ENCODE measurements at places on chromosomes 3 and 15.

GRCh38 chr3:155431856-155432570, 138.5 kb upstream of the STRIT1 start:
- DNase-seq = no peak

DNA sequence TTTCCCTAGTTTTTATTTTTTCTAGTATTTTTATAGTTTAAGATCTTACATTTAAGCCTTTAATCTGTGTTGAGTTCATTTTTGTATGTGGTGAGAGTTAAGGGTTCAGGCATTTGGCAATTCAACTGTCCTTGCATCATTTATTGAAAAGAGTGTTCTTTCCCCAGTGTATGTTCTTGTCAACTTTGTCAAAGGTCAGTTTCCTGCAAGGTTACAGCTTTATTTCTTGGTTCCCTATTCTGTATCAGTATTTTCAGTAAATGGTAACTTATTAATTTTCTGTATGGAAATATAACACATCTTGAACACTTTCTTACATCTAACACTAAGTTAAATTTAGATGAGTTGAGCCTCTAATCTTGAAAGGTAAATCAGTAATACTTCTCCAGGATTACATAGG, 1770.1 kb downstream of the OTOL1 start:
- DNase-seq = no peak

- DNase-seq = no peak
Observed at GRCh38 chr3:55305696-55306485, 181.2 kb downstream of the WNT5A start.

DNA sequence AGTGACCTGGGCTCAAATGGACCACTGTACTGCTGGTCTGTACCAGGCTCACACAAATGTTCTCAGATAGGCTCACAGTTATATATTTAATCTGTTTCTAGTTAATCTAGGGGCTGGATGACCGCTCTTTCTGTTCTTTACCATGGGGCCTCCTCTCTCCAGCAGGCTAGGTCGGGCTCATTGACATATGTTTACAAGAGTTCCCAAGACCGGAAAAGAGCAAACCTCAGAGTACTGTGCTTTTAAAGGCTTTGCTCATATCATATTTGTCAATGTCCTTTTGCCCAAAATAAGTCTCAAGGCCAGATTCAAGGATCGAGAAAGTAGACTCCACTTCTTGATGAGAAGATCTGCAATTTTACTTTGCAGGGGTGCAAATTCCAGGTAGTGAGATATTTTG, 348.0 kb upstream of the EPHA6 start:
- no peak for DNase-seq

DNA sequence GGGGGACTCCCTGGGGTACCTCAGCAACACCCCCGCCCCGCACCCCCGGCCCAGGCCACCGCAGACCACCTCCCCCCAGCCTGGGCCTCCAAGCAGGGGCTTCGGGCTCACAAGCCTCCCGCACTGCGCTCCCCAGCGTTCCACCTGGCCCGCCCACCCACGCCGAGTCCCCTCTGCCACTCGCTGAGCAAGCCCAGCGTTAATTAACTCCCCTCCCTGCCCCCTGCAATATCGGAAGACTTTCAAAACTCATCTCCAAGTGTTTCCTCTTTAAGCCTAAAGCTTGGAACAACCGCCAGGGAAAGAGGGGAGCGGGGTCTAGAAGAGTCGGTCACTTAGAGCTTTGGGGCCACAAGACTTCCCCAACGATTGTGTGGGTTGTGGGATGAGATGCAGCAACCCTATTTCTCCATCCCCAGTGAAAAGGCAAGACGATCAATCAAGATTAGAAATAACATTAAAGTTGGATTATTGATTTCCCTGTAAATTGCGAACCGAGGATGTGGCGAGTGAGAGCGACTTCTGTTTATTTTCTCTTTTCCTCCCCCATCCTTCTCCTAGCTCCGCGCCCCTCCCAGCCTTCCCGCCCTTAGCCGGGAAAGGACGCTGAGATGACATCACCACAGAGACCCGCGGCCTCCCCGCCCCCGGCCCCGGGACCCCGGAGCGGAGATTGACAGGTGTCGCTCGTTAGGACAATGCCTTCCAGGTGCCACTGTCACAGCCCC, 30.2 kb downstream of the NR2F2 start:
- no peak for DNase-seq

DNA sequence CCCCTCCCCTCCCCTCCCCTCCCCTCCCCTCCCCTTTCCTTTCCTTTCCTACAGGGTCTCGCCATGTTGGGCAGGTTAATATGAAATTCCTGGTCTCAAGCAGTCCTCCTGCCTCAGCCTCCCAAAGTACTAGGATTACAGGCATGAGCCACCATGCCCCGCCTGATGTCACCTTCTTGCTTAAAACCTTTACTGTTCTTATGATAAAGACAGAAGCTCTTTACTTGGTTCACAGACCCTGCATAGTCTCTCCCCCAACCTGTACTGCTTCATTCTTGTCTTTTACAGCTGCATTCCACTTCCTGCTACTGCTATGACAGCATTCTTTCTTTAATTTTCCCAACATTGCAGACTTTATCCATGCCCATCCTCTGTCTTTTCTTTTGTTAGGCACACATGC, 20.8 kb downstream of the MED12L start:
- DNase-seq = no peak

DNA sequence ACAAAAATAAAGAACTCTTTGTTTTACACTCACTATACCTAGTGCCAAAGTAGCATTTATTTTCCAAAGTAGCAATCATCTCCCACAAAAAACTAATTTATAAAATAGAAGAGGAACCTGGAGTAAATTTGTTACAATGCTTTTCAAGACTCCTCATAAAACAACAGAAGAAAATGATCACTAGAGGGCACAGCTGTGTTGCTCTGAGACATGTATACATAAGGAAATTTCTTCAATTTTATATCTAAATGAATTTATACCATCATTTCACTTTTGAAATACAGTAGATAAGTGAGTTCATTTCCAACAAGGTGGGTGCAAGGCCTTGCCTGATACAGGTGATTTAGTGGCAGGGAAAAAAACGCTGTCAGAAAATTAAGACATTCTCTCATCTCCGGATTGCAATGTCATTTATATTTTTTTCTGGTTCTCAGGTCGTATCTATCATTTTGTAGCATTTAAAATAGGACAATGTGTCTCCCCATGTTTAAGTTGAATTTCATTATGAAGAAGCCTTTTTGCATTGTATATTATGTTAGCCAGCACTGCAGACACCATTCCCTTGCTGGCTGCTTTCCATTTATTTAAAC, 25.3 kb upstream of the ARHGEF26 start:
- no peak for DNase-seq

GRCh38 chr3:127694467-127695215, 21.9 kb downstream of the ABTB1 start:
- no peak for DNase-seq

DNA sequence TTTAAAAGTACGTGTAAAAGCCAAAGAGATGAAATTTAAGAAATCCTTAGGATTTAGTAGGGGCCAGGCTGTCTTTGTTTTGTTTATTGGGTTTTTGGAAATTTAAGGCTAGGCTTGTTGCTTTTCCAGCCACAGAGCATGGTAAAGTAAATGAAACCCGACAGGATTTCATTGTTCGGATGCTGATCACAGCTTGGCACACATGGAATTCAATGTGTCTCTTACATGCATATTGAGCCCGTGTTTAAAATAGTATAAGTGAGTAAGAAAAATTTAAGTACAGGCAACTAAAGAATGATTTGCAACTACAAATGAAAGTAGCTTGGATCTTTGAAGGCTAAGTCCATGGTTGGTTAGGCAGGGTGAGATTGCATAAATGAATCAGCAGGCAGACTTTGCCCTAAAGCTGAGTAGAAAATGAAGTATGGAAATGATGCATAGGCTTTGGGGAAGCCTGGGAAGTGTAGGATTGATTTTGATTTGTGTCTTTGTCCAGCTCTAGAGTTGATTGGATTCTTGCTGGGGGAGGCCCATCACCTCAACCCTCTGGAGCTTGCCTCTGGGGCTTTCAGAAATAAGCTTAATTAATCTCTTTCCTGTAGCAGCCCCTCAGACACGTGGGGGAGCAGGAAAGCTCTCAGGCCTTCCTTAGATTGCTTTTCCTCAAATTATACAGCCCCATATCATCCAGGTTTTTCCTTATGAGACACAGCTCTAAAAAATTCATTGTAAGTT, 68.2 kb upstream of the ADAMTSL3 start:
- no peak for DNase-seq

- DNase-seq = no peak
Observed at GRCh38 chr15:79086814-79087213, 3.8 kb downstream of the RASGRF1 start.

DNA sequence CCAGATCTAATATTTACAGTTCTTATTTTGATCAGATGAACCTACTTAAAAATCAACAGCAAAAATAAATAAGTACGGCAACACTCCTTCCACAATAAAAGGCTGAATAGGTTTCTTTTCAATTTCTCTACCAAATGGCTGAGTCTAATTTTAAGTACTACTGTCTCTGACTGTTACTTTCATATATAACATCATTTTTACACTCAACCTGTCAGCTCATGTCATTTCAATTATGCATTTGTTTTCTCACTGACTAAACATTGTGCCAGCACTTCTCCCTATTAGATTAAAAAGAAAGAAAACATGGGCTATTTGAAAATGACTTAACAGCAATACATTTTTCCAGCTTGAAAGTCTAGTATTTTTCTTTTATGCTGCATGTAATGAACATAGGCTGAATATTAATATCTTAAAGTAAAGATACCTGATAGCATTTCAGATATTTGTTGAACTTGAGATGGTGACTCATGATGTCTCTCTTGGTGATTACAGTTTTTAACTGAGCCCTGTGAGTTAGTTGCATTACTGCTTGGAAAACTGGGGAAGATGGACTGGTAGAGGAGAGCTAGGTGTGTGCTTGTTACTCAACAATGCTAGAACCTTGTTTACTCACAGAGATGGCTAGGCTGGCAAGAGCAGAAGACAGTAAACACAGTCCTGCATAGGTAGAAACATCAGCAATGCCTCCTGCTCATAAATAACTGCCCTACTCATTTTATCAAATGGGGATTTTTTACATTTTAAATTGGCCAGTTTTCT, 73.9 kb downstream of the PEX5L start:
- DNase-seq = no peak

DNA sequence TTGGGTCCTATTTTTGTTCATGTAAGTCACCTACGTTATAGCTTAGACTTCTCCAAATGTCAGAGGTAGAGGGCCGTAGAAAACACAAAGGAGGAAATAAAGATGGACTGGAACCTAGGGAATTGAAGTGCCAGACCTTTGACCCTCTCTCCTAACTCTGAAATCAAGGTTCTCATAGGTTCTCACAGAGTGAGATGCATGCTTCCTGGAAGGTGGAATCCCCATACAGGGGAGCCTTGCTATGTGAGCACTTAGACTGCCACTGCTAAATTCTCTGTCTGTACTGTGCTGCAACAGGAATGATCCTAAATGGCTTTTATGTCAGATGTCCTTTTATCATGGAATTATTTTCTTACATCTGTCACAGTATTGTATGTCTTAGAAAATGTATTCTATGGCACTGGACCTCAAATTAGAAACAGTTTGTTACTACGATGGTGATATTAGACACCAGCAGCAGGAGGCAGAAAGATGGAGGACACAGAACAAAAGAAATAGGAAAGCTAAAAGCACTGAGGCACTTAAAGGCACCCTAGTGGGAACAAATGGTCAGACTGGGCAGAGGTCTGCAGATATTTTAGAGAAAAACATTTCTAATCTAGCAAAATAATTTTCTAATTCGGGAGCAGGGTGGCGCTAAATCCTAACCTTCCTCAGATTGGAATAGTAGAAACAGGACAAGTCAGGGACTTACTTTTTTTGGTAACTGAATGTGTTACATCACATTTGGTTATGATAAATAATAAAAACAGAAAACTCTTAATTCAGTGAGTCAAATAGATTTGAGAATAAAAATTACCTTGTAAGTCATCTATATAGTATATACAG, 60.2 kb upstream of the CDAN1 start:
- DNase-seq = no peak

DNA sequence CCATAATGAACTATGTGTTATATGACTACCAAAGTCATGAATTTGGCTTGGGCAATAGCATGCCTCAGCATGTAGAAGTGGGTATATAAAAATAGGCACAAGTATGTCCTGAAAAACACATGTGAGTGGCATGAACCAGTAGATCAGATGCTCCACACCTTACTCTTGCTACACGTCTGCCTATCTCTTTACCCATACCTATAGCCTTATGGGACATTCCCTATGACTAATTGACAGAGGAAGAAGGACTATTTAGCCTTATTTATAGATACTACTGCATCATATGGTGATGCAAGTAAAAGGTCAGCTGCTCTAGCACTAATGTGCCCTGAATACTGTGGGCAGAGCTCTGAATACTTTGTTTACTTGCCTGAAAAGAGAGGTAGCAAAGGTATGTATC, 81.0 kb upstream of the ZPLD1 start:
- DNase-seq = no peak

DNA sequence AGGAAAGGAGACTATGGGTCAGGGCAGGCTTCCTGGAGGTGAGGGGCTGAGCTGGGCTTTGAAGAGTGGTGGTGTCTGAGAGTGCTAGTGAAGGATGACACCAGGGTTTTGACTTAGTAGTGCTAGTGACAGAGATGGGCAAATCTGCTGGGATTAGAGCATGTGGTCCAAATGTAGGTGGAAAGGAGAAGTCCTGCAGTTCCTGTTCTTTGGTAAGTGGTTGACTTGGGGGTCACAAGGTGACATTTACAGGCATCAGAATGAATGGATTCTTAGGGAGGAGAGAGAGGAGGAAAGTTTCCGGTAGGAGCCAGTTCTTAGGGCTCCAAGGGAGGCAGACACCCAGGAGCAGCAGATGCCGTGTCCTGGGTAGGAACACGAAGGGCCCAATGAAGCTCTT, 796 bp upstream of the DOCK3 start:
- no peak for DNase-seq
